ENCODE measurements at places on chromosomes 6 and 20. TPM values are rescaled to one million over a fixed set of nuclear protein-coding genes. Genes with fewer than 3 reads are reported as not detected.

DNA sequence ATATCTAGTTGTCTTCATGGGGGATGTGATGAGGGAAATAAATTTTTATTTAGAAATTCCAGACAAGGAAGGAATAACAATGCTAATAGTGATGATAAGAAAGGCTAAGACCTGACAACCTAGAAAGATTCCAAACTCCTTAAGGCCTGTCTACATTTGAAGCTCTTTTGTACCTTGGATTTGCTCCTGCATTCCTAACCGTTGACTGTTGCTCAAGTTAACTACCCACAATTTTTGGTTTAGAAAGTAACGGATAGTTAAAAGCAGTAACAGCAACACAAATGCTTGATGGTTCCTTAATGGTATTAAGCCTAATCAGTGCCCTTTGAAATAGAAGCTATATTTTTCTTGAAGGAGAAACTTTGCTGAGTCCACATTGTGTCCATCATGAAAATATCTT lies 52.9 kb downstream of the TRMT11 start:
- DNase-seq: no peak

The RIPPLY2 gene
- not detected for total RNA-seq

GRCh38 chr6:121260651-121261102 lies 73.6 kb downstream of the TBC1D32 start:
- peak; percentile 60 for DNase-seq

- DNase-seq: no peak
These were observed 248.2 kb downstream of the KHDC1L start for GRCh38 chr6:72977114-72977513.

The MEP1A gene
- total RNA-seq: not detected

DNA sequence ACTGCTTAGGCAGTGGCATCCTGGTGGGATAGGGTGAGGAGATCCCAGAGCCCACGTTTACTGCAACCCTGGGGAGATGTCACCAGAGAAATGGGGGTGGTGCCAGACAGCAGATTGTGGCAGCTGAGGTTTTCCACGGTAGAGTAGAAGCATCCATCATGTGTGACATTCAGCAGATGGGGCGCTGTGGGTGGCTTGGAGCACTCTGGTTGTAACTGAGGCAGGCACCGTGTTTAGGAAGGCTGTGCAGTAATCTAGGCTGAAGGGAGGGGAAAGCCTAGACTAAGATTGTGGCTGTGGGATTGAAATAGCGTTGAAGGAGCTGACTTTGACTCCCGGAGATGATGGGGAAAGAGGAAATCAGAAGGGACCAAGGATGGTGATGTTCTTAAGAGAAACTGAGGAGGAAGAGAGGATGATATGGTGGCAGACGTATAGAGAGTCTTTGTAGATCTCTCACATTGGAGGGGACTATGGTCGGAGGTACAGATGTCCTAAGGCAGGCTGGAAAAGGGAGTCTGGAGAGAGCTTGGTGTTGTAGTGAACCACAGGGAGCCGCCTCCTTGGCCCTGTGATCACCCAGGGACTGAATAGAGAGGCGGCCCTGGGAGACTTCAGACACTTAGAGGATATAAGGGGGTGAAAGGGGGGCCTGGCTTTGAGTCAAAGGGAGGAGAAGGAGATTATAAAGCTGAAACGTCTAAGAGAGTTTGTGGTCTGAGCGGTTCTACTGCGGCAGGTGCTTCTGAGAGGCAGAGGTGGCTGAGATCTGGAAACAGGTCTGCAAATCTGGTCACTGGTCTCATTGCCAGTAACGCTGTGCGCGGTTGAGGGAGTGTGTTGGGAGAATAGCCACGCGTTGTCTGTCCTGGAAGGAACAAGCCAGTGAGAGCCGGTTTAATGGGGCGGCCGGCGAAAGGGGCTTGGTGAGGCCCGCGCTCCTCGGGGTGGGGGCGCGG lies 792 bp upstream of the MICA start:
- DNase-seq: peak; percentile 31

- DNase-seq: no peak
These were observed 309.9 kb upstream of the OPRM1 start for GRCh38 chr6:153729189-153729588.

The ZFAND3 gene
- total RNA-seq: 61.1 TPM

DNA sequence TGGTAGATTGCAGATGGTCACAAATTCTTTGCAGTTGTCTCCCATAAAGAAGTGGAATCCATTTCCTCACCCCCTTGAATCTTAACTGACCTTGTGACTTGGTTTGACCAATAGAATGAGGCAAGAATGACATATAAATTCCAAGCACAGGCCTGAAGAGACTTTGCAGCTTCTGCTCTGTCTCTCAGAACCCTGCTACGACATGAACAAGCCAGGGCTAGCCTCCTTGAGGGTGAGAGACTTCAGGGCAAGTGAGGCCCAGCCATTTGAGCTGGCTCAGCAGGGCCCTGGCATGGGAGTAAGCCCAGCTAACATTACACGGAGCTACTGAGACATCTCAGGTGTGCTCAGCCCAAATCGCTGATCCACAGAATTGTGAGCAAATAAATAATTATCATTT lies 216.3 kb upstream of the MAN1A1 start:
- DNase-seq: no peak

The GABRR1 gene
- not detected for total RNA-seq

DNA sequence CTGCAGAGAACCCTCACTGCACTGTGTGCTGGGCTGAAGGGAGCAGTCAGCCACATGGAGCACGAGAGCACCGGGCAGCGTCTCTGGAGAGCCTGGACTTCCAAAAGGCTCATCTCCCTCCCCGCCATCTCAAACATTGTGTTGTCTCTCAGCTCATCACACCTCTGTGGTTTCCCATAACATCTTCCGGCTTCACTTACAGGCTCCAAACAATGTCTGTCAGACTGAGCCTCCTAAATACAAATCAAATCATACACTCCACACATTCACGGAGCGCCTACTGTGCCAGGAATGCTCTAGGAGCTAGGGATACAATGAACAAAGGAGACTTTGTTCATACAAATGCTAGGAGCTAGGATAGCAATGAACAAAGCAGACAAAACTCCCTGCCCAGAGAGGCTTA lies 398.0 kb downstream of the RNGTT start:
- DNase-seq: no peak

GRCh38 chr6:109801794-109802193 lies 110.7 kb downstream of the FIG4 start:
- DNase-seq: no peak

DNA sequence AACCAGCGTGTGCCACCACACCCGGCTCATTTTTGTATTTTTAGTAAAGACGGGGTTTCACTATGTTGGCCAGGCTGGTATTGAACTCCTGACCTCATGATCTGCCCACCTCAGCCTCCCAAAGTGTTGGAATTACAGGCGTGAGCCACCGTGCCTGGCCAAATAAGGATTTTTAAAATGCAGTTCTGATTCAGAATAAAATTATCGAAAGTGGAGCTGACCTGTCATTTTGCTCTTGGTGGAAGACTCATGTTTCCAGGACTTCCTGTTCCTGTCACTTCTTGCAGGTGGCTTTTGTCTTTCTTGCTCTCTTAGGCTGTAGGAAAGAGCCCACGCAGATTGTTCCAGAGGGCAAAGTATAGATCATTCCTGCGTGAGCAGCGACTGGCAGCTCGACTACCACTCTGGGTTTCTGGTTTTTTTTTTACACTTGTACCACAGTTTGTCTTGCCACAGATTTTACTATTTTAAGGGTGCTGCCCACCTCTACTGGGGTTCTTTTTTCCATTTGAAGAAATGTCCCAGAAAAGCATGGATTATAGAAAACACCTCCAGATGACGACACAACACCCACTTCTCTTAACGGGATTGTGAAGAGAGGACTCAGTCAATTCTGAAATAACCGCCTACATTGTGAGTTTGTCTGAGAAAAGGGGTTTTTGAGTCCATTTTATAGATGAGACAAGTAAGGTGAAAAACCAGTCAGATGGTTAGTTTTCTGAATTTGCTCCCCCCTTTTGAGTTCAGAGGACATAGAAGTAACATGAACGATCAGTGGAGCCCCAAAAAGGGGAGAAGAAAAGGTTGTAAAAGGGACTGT lies 7.5 kb downstream of the JARID2 start:
- no peak for DNase-seq

GRCh38 chr20:54110041-54110440 lies 39.6 kb upstream of the BCAS1 start:
- DNase-seq: no peak

DNA sequence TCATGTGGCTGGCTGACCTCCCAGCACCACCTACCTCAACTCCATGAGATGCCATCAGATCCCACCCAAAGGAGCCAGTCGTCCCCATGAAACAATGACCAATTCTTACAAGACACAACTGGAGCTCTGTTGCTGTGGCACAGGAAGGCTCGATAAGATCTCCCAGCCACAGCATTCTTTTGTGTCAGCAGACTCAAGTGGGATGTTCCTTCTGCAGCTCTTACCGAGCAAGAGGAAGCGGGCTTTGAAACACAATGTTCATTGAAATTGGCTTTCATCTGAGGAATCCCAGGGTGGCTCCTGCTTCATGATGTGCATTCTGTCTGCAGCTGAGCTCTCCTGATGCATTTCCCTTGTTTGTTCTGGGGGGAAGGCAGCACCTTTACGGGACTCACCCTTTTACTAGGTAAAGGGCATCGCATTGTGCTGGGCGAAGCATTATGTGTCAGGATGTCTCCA lies 222.0 kb upstream of the SGK1 start:
- DNase-seq: no peak

The SIRPB2 gene
- 10.3 TPM for total RNA-seq

The C6orf58 gene
- not detected for total RNA-seq

GRCh38 chr6:166600931-166601330 lies 14.5 kb upstream of the RAMACL start:
- no peak for DNase-seq

GRCh38 chr20:38109591-38110524 lies 55.2 kb downstream of the TGM2 start:
- peak; percentile 87 for DNase-seq

DNA sequence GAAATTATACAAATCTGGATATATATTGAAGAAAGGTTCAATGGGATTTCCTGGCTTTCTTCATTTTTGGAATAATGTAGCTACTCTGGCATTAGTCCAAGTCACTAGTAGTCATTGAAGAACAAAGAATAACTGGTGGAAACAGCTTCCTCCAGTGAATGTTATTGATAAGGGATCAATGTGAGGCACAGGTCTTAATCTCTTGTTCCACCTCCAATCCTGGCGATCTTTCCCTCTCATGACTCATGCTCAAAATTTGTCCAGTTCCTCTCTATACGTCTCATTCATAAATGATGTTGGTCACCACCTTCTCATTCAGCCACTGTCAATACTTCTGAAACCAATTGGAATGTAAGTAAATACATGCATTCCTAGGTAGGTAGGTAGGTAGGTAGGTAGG lies 185.0 kb upstream of the BMP2 start:
- DNase-seq: no peak

The KCNK5 gene
- 1.2 TPM for total RNA-seq

- no peak for DNase-seq
These were observed 31.9 kb upstream of the FABP7 start for GRCh38 chr6:122747573-122747972.

DNA sequence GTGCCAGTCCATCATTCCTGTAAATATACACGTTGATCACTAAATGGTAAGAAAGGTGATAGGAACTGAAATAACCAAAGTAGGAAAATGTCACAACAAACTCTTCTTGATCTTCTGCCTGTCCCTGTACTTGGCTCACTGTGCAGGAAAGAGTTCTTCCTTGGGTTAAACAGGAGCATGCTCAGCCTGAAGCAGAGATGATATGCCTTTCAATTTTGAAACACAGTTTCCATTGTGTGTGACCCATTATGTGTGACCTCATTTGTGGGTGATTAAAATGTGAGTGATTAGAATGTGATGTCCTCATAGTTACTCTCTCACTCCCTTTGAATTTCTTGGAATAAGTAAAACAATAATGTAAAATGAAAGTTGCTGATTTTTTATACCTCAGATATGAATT lies 427.2 kb upstream of the AGPAT4 start:
- no peak for DNase-seq

DNA sequence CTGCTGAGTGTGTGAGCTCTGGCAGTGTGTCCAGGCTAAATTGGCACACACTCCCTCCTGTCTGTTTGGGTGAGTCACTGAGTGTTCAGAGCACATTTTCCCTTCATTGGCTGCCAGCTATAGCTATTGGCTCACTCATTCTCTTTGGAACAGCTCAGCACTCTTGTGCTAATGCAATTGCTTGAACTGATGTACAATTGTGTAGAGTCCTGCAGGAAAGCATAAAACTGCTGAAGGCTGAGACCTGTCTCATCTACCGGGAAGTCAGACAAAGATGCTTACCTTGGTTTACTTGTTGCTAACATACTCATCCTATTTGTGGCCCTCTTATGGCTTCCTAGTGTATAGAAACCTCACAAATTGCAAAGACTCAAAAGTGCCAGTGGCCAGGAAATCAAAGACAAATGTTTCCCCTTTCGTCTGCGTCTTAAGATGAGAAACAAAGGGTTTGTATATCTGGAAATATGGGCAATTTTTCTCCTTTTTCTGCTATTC lies 351.0 kb downstream of the BCKDHB start:
- DNase-seq: peak; percentile 68

DNA sequence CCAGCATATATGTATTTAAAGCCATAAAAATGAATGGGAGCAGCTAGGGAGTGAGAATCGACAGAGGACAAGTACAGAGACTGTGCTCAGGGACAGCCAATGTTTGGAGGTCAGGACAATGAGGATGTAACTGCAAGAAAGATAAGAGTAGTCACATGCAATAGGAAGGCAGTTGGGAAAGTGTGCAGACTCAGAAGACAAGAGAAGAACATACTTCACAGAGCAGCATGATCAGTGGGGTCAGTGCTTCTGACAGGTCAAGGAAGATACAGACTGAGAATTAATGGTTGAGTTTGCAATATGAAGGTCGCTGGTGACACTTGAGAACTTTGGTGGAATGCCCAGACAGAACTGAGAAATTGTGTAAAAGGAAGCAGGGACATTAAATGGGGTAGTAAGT lies 25.1 kb downstream of the PLAGL1 start:
- DNase-seq: no peak

DNA sequence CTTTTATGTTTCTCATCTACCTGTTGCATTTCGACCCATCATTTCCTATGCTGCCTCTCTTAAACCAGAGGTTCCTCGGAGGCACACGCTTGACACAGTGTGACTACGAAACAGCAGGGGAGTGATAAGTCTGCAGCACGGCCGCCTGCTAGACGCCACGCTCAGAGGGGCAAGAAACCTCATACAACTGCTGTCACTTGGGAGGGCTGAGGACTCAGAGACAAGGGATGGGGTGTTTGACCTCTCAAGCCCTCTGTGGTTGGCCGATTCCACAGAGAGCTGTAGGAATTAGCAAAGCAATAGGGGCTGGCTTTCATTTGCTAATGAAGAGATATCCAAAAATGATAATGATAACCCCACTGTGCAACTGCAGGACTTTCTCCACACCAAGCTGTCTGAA lies 372.5 kb downstream of the ZFAND3 start:
- no peak for DNase-seq

The FAM83C gene
- not detected for total RNA-seq

- no peak for DNase-seq
These were observed 2.0 kb downstream of the CFB start for GRCh38 chr6:31947864-31948263.

The KHDC1 gene
- total RNA-seq: 4.1 TPM

DNA sequence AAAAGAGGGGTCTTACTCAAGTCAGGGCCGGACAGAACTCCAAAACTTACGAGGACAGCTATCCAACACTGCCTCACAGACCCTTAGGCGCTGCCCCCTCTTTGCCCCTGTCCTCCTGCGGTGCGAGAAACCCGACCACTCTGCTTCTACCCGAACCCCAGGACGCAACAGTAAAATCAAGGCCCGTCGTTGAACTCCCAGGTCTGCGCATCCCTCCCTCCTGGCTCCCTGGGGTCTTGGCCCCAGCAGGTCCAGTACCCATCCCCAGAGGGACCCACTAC lies 6.4 kb downstream of the OLIG3 start:
- DNase-seq: no peak

GRCh38 chr6:69696273-69696672 lies 100.5 kb downstream of the LMBRD1 start:
- DNase-seq: no peak

GRCh38 chr6:146860583-146860982 lies 261.8 kb downstream of the ADGB start:
- DNase-seq: no peak

Measured in left cardiac atrium (tissue), 4 donors.